ENCODE measurements at places on chromosomes 6 and 20.

DNA sequence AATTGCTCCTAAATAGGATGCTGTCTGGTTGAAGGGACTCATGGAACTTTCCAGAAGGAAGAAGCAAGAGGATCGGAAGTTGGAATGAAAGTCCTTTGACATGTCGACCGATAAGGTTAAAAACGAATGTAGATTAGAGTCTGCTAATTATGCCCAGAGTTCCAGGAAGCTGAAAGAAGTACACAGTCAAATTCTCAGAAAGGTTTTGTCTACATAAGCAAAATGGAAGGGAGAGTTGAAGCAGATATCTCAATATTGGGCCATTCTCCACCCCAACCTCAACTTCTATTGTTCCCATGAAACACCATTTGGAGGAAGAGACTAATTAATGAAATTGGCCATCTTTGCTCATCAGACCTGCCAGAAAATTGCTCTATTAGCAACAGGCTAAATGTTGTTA lies 64.0 kb downstream of the CAP2 start:
- DNase-seq = no peak

DNA sequence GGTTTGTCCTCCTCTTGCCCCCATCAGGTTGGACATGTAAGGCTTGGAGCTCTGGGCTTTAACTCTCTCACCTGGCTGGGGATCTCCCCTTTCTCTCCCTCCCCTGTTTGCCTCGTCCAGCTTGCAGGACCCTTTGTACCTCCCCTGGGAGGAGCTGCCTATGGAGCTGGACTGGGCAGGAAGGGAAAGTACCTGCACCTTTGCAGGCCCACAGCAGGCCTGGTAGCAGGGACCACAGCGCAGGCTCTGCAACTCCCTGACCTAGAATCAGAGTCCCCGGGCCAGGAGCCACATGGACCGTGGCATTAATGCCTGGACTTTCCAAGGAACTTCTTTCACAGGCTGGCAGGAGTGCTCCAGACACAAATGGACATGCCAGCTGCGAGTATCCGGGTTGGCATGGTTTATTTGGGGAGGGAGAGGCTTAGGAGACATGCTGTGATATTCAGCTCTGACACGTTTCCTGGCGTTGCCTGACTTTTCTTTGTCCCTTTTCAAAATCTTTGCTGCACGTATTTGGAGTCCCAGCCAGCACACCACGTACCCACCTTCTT lies 268.5 kb upstream of the EXOC2 start:
- DNase-seq = no peak

DNA sequence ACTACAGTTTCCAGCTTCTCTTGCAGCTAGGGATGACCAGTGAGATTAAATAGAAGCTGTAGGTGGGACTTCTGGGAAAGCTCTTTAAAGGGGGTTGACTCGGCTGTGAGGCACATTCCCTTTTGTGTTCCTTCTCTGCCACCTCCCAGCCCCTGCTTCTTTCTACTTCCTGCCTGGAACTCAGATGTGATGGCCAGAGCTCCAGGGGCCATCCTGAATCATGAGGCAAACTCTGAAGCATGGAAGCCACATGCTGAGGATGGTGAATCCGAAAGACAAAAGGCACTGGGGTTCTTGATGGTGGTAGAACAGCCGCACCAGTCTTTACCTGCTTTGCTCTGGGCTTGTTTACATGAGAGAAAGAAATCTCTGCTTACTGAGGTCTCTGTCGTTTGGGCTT lies 9.1 kb downstream of the CEBPB start:
- no peak for DNase-seq

GRCh38 chr6:128601060-128601459 lies 80.7 kb upstream of the PTPRK start:
- no peak for DNase-seq

DNA sequence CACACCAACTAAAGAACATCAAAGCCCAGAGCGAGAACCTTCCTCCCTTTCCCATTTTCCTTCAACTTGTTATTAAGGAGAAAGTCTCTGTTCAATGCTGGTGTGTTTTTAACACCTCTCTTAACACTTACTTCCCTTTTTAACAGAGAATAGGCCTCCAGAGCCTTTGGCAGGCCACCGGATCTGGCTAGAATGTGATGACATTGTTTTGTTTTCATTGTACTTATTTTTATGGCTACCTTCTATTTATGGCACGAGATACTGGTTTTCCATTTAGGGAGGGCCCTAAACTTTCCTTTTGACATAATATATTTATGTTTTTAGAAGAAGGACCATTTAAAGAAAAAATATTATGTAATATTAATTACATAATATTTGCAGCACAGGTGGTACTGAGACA lies 21.6 kb downstream of the TCF15 start:
- DNase-seq = no peak
